Stimulated activated CD4-positive, alpha-beta T cell treated with anti-CD3 and anti-CD28 coated beads, TNF-alpha, amount 100 ng/mL, for 1 hour (primary cell): ENCODE measurements at places on chromosomes 6 and 20.

DNA sequence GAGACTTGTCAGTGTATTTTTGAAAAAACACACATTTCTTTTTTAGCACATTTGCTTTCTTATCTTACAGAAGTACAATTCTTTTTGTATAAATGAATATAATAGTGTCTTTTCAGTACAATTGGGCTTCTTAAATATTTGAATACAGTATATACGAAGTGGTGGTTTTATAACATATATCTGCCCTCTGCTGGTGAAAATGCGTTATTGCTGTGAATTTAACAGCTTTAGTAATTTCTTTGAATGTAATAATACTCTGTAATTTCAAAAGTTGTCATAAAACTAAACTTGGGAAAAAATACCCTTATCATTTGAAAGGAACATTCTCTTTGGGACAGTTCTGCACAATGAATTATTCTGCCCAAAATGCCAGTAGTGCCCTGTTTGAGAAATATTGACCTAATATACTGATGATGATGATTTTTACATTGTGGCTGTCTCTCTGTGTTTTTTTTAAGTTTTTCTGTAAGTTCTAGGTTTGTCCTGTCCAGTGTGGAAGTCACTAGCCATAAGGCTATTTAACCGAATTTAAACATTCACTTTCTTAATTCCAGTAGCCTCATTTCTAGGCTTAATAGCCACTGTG is 19.0 kb downstream of the SMAP1 start:
- no peak for DNase-seq

DNA sequence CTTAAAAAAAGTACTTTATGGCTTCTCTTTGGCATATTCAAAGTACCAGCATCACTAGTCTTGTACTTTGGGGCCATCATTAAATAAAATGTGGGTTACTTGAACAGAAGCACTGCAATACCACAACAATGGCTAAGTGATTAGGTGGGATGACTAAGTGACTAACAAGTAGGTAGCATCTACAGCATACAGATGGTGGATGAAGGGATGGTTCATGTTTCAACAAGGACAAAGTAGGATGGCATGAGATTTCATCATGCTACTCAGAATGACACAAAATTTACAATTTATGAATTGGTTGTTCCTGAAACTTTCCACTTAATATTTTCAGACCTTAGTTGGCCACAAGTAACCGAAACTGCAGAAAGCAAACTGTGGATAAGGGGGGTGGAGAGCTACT is 7.7 kb downstream of the MPC1 start:
- no peak for DNase-seq

DNA sequence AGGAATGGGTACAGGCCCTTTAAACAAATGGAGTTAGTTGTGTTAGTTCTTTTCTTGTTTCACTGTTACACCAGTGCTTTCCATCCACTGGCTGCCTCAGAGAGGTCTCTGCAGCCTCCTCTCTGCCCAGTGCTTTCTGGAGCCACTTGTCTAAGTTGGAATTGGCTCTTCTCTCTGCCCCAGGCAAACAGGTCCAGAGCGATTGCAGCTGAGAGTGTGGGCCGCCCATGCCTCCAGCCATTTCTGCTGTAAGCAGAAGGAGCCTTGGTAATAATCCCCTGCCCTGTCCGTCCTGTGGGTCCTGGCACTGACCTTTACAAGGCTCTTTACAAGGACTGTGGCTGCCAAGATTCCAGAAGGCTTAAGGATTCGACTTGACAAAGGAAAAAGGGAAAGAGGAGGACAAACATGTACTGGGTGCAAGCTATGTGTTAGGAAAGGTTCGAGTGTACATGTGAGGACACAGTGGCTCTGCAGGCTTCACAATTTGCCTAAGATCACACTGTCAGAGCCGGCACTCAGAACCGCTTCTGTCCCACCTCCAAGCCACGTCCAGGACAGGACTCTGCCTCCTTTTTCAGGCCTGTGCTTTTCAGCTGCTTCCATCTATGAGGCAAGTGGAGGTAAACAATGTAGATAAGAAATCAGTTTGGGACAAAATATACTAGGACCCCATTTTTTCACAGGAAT is 88.5 kb downstream of the POPDC3 start:
- no peak for DNase-seq

- DNase-seq = no peak
These were observed 16.5 kb downstream of the SLC52A3 start for GRCh38 chr20:751761-752160.

GRCh38 chr20:41049451-41049850 is 20.8 kb downstream of the TOP1 start:
- no peak for DNase-seq

DNA sequence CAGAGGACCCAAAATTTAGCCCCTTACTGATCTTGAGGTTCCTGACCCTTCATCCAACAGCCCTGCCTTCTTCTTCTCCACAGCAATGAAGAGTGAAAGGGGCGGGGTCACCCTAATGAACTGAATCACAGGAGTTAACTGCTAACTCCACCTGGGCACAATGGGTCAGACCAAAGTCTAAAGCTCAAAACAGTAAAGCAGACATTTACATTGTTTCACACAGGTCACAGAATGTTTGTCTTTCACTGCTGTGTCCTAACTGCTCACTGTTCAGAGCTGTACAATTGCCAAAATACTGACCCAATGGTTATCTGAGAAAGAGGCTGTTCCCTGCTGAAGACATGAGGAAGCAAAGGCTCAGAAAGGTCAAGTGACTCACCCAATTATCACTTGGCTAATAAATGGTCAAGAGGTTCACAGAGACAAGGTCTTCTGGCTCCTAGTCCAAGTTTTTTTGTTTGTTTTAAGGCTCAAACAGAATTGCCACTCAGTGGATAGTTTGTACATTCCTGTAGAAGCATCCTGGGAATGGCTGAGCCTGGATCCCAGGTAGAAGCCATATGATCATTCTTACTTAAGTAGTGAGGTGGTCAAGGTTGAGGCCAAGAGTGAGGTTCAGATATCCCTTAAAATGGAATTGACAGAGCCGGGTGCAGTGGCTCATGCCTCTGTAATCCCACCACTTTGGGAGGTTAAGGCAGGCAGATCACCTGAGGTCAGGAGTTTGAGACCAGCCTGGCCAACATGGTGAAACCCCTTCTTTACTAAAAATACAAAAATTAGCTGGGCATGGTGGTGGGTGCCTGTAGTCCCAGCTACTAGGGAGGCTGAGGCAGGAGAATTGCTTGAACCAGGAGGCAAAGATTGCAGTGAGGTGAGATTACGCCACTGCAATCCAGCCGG is 35.1 kb upstream of the FAM83C start:
- no peak for DNase-seq

DNA sequence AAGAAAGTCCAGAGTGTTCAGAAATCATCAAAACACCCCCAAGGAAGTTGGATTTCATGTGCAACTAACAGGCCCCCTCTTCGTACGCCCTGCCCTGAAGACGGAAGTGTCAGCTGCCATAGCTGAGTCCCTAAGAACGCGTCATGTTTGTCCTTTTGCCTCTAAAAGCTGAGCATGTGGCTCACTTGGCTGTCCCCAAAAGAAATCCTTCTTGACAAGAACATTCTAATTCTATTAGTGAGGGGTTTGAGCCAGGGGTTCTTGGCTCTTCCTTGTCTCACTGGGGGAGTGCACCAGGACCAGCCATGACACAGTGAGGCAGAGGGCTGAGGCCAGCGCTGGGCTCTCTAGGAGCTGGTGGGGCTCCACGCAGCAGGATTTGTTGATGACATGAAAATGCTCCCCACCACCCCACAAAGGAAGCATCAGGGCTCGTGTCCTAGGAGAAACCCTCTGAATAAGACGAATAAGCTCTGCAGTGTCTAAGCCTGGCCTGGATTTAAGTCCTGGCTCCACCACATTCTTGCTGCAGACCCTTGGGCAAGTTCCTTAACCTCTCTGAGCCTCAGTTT is 20.0 kb upstream of the SPO11 start:
- DNase-seq = no peak

DNA sequence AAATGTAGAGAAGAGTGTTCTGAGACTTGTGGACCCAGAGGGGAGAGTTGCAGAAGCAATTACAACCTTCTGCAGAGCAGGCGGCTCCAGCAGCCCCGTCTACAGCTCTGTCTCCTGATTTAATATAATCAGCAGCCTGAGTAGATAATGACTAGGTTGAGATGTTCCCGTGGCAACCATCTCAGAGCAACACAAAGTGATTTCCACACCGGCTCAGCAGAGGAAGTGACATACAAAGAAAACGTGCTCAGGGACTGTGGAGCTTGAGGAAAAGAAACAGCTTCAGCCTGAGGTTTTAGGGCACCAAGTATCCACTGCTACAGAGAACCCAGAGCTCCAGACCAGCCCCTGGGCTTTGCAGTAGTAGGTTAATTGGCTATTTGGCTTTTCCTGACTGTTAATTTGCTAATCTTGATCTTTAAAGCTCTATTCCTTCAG is 136.4 kb downstream of the MTFR2 start:
- DNase-seq = no peak

DNA sequence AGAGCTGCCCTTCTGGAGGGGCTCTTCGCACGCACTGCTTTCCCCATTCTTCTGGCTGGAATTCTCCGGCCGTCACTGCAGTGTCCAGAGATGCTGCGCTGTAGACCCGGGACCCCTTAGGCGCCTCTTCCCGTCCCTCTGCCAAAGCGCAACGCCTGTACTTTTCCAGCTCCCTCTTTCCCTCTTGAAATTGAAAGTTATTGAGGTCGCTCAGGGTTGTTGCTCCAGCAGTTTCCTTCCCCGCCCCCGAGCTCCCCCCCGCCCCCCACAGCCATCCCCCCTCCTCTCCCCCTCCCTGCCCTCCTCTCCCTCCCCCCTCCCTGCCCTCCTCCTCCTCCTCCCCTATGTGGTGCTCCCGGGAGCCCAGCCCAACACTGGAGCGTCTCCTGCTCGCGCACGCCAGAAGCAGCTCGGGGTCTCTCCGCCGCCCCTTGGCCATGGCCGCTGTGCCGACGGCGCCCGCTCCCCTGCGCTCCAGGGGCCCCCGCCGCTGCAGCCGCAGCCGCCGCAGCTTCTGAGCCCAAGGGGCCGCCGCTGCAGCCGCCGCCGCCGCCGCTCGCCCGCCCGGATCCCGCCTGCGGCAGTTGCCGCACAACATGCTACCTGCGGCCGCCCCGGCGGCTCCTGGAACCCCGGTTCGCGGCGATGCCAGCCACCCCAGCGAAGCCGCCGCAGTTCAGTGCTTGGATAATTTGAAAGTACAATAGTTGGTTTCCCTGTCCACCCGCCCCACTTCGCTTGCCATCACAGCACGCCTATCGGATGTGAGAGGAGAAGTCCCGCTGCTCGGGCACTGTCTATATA is at the start of gene RSPO3:
TSS of gene RSPO3 (plus strand) at position 374 of the 804 bp plus-strand sequence. CDS start 522 bp downstream, outside the sequence.
- DNase-seq = no peak

- DNase-seq = no peak
These were observed 6.8 kb upstream of the RBL1 start for GRCh38 chr20:37102571-37102970.

DNA sequence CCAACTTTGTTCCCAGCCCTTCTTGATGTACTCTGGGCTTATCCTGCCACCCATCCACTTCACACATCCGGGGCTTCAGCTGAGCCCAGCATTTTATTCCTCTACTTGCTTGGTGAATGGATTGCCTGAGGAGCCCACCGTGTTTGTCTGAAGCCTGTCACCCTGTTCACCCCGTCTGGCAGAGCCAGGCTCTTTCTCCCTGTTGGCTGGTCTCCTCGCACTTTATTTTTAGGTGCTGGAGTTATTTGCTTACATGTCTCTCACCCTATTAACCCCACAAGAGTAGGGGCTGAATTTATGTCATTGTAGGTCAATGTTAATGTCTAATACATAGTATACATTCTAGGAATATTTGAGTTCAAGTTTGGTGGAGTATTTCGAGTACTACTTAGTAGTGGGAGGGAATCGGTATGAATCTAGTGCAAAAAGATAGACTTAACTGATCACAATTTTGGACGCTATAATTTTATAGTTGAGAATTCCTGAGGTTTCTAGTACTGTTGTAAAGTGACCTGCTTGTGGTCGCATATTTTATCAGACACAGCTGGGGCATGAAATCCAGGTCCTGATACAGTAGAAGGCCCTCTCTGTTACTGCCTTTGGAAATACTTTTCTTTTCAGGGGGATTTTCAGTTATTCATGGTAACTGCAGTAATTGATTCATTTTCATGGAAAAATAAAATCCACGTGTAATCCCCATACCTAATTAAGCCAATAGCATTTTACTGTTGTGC is 10.8 kb downstream of the JARID2 start:
- DNase-seq = no peak

- no peak for DNase-seq
These were observed 22.8 kb downstream of the BMP7 start for GRCh38 chr20:57243480-57244220.

- DNase-seq = no peak
These were observed 122.8 kb downstream of the CLVS2 start for GRCh38 chr6:123118811-123119210.

GRCh38 chr20:38804682-38805501 is 605 bp upstream of the PPP1R16B start:
- no peak for DNase-seq

- DNase-seq = no peak
These were observed 921.8 kb upstream of the GJE1 start for GRCh38 chr6:141210901-141211300.

DNA sequence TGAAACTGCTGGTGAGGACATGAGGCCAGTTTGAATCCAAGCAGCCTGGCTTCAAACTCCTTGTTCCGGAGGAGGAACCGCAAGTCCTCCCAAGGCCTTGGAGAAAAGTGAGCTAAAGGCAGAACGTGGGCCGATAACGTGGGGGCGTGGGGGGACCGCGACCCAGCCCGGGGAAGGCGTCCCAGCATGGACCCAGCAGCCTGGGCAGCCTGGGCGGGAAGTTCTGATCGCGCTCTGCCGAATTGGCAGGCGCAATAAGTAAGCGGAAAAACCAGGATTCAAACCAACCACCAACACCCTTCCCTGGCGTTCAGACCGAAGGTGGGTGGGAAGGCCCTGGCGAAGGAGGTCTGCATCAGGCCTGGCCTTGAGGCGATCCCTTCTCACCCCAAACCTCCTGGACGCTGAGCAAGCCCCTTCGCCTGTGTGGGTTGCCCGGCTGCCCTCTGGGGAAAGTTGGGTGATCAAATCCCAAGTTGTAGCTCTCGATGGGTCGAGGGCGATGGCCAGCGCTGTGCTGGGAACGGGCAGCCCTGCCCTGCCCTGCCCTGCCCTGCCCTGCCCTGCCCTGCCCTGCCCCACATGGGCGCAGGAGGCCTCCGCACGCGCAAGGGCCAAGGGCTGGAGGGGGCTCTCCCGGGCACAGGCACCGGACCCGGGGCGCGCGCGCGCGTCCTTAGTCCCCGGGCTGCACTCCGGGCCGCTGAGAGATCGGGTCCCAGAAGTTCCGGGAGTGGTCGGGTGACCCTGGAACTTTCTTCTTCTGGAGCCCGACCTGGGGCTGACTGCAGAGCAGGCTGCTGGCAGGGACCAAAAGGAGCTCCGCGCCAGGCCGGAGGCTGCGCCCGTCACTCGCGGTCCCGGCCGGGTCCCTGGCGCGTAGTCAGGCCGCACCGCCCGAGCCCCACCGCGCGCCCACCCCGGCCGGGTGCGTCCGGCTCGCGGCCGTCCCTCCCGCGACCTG is 637 bp upstream of the SLC22A3 start:
- DNase-seq = no peak

GRCh38 chr6:67683960-67684359 is 951.1 kb upstream of the ADGRB3 start:
- no peak for DNase-seq

DNA sequence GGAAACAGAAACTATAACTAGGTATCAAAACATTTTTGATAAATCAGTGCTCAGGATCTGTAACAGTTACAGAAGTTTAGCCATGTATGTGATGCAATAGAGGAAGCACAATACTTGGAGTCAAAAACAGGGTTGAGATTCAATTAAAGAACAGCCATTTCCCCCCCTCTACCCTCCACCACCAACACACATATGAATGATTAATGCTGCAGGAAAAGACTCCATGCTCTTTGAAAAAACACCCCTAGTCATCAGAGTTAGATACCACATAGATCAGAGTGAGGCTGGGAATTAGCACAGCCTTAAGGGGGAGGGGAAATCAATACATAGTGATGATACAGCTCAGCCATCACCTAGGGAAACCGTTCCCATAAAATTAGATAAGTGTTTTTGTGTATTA is 108.9 kb upstream of the EMILIN3 start:
- no peak for DNase-seq
